ENCODE measurements at places on chromosomes 3 and 15.

- no peak for DNase-seq
Measured at GRCh38 chr3:138800248-138800647, 34.5 kb downstream of the PIK3CB start.

DNA sequence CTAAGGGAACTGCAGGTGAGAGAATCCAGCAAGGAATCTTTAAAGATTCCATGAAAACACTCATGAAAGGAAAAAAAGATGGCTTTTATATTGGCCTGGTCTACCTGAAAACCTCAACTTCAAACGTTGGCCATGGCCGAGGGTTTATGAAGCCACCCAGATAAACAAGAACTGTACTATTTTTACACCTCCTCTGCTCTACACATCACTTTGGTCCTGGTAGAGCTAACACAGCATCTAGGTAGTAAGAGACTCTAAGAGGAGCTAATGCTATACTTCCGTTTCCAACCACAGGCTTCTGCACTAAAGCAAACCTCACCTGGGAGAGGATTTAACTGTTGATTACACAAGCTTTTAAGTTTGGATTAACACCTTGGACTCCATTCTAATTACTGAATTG is 466.2 kb downstream of the FGF12 start:
- no peak for DNase-seq

DNA sequence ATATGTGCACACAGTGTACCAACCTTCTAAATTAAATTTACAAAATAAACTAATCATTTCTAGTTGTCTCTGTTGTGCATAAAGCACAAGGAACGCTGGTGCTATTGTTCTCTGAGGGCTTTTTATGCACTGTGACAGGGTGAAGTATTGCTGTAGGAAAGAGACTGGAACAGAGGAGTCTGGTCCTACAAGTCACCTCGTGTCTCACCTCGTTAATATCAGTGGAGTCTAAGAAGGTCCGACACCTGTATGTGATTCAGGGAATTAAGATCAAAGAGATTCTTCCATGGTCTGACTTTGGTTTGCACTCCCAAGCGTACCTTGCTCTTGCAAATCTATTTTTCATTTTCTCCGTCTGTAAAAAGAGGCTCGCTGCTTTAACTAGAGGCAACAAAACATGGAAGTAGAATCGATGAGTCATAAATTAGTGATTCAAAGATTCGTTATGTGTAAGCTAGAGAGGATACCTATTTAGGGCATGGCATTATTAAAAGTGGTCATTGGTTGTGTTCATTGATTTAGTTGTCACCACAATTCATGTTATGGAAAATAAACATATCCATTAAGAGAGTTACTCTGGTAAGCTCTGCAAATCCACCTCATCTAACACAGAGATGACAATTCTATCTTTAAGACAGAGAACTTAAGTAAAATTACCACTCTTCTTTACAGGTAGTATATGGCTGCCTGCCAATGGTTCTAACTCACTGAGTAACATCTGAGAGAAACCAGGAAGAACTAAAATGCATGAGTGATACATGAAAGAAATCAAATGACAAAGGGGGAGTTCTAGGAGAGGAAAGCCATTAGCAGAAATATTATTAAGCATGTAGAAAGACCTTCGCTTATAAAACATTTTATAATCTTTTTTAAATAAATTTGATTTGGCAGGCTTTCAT is 219.4 kb upstream of the GBE1 start:
- no peak for DNase-seq

GRCh38 chr15:48703544-48703943 is 58.0 kb upstream of the FBN1 start:
- DNase-seq = no peak

DNA sequence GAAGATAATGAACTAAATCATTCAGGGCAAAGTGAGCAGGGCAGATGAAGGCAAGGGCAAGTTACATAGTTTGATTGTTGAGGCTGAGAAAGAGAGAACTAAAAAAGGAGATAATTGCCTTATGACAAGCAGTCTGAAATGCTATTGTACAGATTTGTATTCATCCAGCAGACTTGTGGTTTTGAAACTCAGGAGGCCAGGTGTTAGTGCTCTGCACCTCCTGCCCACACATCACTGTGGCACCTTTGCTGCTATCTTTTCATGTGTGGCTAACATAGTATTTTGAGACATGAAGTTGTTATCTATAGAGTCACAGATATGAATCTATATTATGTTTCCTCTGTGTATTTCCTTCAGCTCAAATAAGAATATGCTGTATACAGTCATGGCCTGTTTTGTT is 24.3 kb upstream of the SUCLG2 start:
- no peak for DNase-seq

DNA sequence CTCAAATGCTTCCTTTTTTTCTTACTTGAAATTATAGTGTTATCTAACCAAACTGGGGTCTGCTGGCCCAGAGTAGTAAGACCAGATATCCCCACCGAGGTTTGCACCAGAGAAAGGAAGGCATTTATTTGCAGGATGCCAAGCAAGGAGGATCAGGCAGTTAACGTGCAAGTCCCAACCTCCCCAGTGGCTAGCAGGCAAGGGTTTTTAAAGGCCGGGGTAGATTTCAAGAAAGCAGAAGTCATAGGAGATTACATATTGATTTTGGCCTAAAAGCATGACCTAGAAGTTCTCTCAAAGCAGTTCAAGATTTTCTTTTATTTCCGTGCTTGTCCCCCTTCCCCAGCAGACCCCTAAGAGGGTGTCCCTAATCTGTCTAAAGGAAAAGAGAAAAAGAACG is 32.8 kb upstream of the STRIT1 start:
- DNase-seq = no peak

DNA sequence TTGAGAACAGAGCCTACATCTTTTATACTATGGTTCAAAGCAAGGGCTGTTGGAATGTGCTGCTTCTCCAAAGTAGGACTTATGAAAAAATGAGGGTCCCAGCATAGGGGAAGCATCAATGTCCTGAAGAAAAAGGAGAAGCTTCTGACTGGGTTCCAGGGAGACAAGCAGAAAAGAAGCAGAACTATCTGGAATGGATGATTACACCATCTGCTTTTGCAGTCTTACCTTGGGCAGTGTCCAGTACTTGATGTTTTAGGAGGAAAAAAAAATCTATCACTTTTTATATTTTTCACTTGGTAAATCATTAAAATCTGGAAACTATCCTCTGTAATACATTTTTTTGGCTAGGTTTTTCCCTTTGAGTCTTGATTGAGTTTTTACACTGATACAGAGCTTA is 57.9 kb upstream of the DPH6 start:
- DNase-seq = no peak

DNA sequence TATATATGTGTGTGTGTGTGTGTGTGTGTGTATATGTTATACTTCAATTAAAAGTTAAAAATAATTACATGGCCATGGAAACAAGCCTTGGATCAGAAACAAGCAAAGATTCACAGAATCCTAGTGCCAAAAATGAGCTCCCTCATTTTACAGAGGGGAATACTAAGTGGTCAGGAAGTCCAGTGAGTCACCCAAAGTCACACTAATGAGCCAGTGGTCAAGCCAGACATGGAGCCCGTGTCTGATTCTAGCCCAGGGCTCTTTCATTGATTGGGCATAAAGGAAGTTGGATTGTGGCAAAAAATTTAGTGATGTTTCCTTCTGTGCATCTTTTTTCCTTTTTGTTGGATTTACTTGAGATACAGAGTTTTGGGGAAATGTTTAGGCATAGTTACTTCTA is 152.5 kb upstream of the NPHP3 start:
- no peak for DNase-seq

GRCh38 chr3:53890726-53891475 is 758 bp downstream of the SELENOK start:
- DNase-seq = no peak
